ENCODE measurements at places on chromosomes 2 and 18. TPM values are rescaled to one million over a fixed set of nuclear protein-coding genes. Genes with fewer than 3 reads are reported as not detected.
A peak's percentile ranks its signal among the peaks of the same experiment; 100 is the strongest.

The VWC2L gene
- total RNA-seq, result not detected

The NDC80 gene
- 52.3 TPM for total RNA-seq

The CACNB4 gene
- total RNA-seq, result 0.40 TPM

The SCG2 gene
- 0.21 TPM for total RNA-seq

The LINC00305 gene
- not detected for total RNA-seq

The ARHGAP28 gene
- total RNA-seq, result not detected

DNA sequence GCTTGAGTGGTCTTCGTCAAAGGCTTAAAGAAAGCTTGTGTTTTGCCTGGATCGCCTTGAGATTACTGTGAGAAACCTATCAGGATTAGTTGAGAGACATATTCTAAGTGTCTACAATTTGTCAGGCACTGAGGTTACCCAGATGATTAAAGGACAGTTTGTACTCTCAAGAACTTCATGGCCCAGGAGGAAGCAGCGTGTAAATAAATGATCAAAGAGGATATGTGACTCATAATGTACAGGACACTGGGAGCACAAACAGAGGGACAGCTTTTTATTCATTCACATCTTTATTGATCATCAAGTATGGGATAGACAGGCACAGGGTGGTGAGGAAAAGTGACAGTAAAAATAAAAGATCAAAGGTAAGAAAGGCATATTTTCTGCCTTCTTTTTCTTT, 152.6 kb upstream of the FSHR start:
- H3K4me1 ChIP-seq, result no peaks in the 10 kb centered on the region
- DNase-seq, result no peak
- H3K27me3 ChIP-seq, result no peaks in the 10 kb centered on the region
- no peaks in the 10 kb centered on the region for H3K36me3 ChIP-seq

GRCh38 chr2:184444217-184444616, 154.1 kb upstream of the ZNF804A start:
- no peaks in the 10 kb centered on the region for H3K36me3 ChIP-seq
- no peaks in the 10 kb centered on the region for H3K4me1 ChIP-seq
- no peak overlapping the region for H3K4me3 ChIP-seq
- no peak overlapping the region for H3K27ac ChIP-seq

DNA sequence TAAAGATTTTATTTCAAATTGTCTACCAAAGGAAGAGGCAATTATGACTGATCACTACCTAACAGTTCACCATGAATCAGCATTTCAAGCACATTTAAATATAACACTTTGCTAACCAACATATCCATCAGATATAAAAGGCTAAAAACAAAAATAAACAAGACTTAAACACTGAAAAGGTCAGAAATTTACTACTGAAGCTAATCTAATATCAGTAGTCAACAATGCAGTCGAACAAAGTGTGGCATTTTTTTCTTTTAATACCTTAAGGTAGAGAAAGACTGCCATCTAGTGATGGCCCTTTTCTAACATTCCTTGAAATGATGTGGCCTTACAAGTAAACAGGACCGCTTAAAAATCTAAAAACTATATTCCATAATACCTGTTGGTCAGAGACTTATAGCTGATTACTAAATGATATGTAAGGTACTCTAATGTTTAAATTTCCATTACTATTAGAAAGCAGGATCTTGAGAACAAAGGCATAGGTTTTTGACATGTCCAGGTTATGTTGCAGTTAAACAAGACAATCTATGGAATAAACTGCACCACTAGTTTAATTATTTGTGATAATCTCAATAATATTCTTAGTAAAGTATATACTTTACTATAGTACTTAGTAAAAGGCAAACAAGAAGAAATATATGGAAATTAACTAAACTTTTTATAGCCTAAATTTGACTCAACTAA, 80.0 kb downstream of the EXOC6B start:
- H3K27ac ChIP-seq, result no peak overlapping the region
- H3K27me3 ChIP-seq, result no peaks in the 10 kb centered on the region
- no peaks in the 10 kb centered on the region for H3K4me1 ChIP-seq
- H3K36me3 ChIP-seq, result no peaks in the 10 kb centered on the region

- no peak for DNase-seq
- H3K4me1 ChIP-seq, result no peaks in the 10 kb centered on the region
- no peak overlapping the region for H3K4me3 ChIP-seq
- H3K36me3 ChIP-seq, result no peaks in the 10 kb centered on the region
Observed at GRCh38 chr2:5175231-5175630, 517.0 kb upstream of the SOX11 start.

- no peak overlapping the region for H3K27ac ChIP-seq
- no peak for DNase-seq
- peaks cover 15% of the 10 kb centered on the region for H3K27me3 ChIP-seq
- H3K36me3 ChIP-seq, result no peaks in the 10 kb centered on the region
- H3K4me3 ChIP-seq, result no peak overlapping the region
Observed at GRCh38 chr2:202140522-202141252, 67.6 kb downstream of the KIAA2012 start.

DNA sequence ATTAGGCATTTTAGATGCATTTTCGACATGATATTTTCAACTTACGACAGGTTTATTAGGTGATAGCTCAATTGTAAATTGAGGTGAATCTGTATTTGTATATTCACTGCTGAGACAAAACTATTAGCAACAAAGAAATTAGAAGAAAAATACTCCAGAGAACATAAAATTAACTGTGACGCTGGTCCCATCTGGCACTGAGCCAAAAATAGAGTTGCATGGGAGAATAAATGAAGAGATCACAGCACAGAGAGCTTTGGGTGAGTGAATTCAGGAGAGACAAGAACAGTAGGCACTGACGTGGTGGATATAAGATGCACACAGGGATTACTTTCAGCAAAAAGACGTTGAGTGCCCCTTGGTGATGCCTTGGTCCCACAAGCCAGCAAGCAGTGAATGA, 306.2 kb upstream of the RAB6C start:
- no peaks in the 10 kb centered on the region for H3K4me1 ChIP-seq
- DNase-seq, result no peak
- H3K27ac ChIP-seq, result no peak overlapping the region

DNA sequence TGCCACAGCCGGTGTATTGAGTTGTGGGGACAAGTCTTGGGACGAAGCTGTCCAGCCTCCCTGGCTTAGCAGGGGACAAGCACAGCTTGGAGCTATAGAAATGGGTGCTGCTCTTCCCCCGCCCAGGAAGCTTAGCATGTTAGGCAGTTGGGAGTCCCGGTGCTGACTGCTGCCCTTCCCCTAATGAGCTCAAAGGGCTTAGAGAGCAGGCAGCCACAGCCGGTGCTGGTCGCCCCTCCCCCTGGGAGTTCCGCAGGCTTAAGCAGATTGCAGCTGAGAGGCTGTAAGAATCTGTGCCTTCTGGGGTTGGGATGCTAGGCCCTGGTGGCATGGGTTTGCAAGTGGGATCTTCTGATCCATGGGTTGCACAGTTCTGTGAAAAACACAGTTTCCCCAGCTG, 237.3 kb downstream of the DCDC2C start:
- H3K4me3 ChIP-seq, result no peak overlapping the region
- H3K27me3 ChIP-seq, result no peaks in the 10 kb centered on the region
- no peaks in the 10 kb centered on the region for H3K36me3 ChIP-seq
- H3K27ac ChIP-seq, result no peak overlapping the region
- DNase-seq, result no peak

DNA sequence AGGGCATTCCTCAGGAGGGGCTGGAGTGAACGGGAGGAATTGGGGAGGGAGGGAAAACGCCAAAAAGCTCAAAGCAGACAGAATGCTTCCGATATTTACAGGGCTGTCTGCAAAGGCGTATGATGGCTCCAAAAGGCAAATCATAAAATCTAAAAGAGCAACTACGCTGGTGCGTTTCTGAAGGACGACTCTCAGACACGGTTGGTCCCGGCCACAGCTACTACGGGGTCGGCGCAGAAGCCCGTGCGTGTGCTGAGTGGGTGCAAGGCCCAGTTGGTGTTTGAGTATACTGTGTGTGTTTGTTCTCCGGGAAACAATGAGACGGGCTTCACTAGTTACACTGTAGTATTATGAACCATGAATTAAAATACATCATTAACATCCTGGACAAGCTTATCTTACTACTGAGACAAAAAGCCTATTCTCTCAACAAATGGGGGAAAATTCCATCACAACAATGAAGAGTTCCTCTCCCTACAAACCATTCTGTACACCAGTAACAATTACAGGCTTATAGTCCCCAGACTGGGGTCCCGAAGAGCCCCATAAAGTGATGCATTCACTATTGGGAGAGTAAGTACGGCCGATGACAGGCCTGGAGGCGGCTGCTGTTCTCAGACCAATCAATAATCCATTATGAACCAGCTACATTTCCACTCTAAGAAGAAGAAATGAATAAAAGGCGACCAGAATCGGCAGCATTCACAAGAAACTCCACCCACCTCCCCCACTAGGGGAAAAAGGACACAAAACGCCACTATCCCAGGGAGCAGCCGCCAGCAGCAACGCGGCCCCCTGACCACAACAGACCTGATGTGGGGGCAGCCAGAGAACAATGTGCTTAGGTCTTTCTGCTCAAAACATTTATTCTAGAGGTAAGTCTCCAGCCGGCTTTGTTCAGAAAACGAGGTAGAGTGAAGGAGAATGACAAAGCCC, 43.4 kb downstream of the ZNF516 start:
- H3K4me1 ChIP-seq, result peaks cover 40% of the 10 kb centered on the region
- no peaks in the 10 kb centered on the region for H3K36me3 ChIP-seq
- peak overlapping the region; percentile 76 for H3K27ac ChIP-seq
- no peak for DNase-seq
- H3K4me3 ChIP-seq, result peak overlapping the region; percentile 91

DNA sequence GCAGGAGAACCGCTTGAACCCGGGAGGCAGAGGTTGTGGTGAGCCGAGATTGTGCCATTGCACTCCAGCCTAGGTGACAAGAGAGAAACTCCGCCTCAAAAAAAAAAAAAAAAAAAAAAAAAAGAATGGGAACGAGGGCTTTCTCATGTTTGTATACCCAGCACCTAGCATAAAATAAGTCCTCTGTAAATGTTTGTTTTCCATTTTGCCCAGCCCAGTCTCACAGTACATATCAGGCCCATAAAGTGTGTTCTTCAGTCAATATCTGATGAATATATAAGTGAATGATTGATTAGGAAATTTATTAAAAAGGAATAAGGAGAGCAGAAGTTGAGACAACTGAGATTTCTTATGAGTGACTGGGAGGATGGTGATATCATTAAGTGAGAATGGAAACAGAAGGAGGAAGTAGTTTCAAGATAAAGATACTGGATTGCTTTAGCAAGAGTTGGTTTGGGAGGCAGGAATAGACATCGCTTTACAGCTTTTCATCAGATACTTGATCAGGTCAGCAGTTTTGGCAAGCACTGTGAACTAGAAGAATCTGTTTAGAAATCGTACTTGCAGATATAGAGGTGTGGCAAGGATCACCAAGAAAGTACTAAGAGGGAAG, 327.5 kb downstream of the KIAA1328 start:
- no peaks in the 10 kb centered on the region for H3K4me1 ChIP-seq
- no peaks in the 10 kb centered on the region for H3K27me3 ChIP-seq
- no peak for DNase-seq
- H3K36me3 ChIP-seq, result no peaks in the 10 kb centered on the region

GRCh38 chr2:14722904-14723570, 90.5 kb downstream of the LRATD1 start:
- H3K4me3 ChIP-seq, result no peak overlapping the region
- no peaks in the 10 kb centered on the region for H3K36me3 ChIP-seq
- H3K27me3 ChIP-seq, result no peaks in the 10 kb centered on the region
- no peaks in the 10 kb centered on the region for H3K4me1 ChIP-seq

GRCh38 chr2:84694088-84694622, 177.9 kb downstream of the DNAH6 start:
- H3K4me3 ChIP-seq, result peak overlapping the region; percentile 5
- H3K27me3 ChIP-seq, result no peaks in the 10 kb centered on the region
- H3K27ac ChIP-seq, result no peak overlapping the region
- peaks cover 13% of the 10 kb centered on the region for H3K4me1 ChIP-seq

- H3K27me3 ChIP-seq, result no peaks in the 10 kb centered on the region
- no peaks in the 10 kb centered on the region for H3K4me1 ChIP-seq
- no peaks in the 10 kb centered on the region for H3K36me3 ChIP-seq
- no peak overlapping the region for H3K27ac ChIP-seq
Observed at GRCh38 chr2:62263076-62263715, 67.3 kb downstream of the B3GNT2 start.

GRCh38 chr2:189659734-189660133, 1.5 kb upstream of the ASNSD1 start:
- DNase-seq, result no peak
- H3K4me1 ChIP-seq, result peaks cover 25% of the 10 kb centered on the region
- H3K4me3 ChIP-seq, result no peak overlapping the region
- peak overlapping the region; percentile 80 for H3K27ac ChIP-seq
- H3K27me3 ChIP-seq, result no peaks in the 10 kb centered on the region

- no peaks in the 10 kb centered on the region for H3K4me1 ChIP-seq
- no peak overlapping the region for H3K27ac ChIP-seq
- peaks cover 12% of the 10 kb centered on the region for H3K27me3 ChIP-seq
- no peak overlapping the region for H3K4me3 ChIP-seq
- no peaks in the 10 kb centered on the region for H3K36me3 ChIP-seq
Observed at GRCh38 chr2:107932979-107933378, 53.3 kb upstream of the SLC5A7 start.

GRCh38 chr2:23554054-23554697, 169.2 kb downstream of the KLHL29 start:
- no peaks in the 10 kb centered on the region for H3K27me3 ChIP-seq
- H3K27ac ChIP-seq, result no peak overlapping the region
- no peak for DNase-seq
- H3K36me3 ChIP-seq, result no peaks in the 10 kb centered on the region

DNA sequence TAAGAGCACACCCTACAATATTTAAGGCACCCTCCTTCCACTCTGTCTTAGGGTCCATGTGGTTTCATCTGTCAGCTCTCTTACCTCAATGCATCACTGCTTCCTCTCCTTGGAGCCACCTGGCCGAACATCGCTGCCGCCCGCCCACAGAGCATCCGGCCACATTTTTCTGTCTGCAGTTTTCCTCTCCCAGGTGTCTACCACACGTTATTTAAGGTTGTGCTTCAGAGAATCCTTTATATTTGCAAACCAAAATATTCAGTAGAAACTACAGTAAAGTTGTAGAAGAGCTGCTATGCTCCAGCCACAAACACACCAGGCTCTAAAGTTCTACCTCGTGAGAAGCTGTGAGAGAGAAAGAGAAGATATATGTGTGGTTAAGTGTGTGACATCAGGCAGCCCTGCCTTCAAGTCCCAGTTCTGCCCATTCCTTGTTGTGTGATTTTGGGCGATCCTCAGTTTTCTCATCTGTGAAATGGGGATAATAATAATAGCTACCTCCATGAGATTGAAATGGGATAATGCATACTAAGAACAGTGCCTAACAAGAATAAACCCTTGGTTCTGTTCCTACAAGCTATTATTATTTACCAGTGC, 4.9 kb upstream of the STK17B start:
- H3K27me3 ChIP-seq, result no peaks in the 10 kb centered on the region
- peak overlapping the region; percentile 75 for H3K4me3 ChIP-seq
- no peaks in the 10 kb centered on the region for H3K36me3 ChIP-seq
- peaks cover 56% of the 10 kb centered on the region for H3K4me1 ChIP-seq
- peak overlapping the region; percentile 92 for H3K27ac ChIP-seq

Measured in natural killer cell treated with Interleukin-12 subunit alpha and Interleukin-12 subunit beta and Interleukin-15 and Interleukin-18, amount 100 ng/mL, for 72 hours (primary cell).